Purkinje cell (primary cell): ENCODE measurements at places on chromosomes 16 and 17. TPM values are rescaled to one million over a fixed set of nuclear protein-coding genes. Genes with fewer than 3 reads are reported as not detected.

The OR1A1 gene
- 0.08 TPM in 1 of 2 replicates, not detected in the other for polyA plus RNA-seq

The GNG13 gene
- 2,278 and 2,470 TPM in 2 replicates for polyA plus RNA-seq

The INCA1 gene
- 2.1 and 2.5 TPM in 2 replicates for polyA plus RNA-seq

The NTN3 gene
- polyA plus RNA-seq, result not detected in 2 replicates

The ZFP3 gene
- polyA plus RNA-seq, result 2.5 and 3.4 TPM in 2 replicates

The TP53TG3 gene
- polyA plus RNA-seq, result not detected in 2 replicates

The DCAKD gene
- 21.0 and 30.2 TPM in 2 replicates for polyA plus RNA-seq
